ENCODE measurements at places on chromosomes 5 and 9. TPM values are rescaled to one million over a fixed set of nuclear protein-coding genes. Genes with fewer than 3 reads are reported as not detected.

The SLC22A4 gene
- 7.3 TPM for total RNA-seq

The UBE2D2 gene
- total RNA-seq = 152 TPM

The FRRS1L gene
- 0.81 TPM for total RNA-seq

The GCNT4 gene
- 3.1 TPM for total RNA-seq

The GRM6 gene
- total RNA-seq = not detected

The TMEM215 gene
- total RNA-seq = not detected

The SNX2 gene
- total RNA-seq = 52.4 TPM

The C5orf24 gene
- total RNA-seq = 33.2 TPM

Data from left colon (tissue), 2 donors.